GM12864 (cell line): ENCODE measurements at places on chromosomes 11 and 22.

GRCh38 chr22:19150482-19151328 is 613 bp upstream of the GSC2 start:
- no peak for DNase-seq

GRCh38 chr11:22444076-22444475 is 105.9 kb downstream of the SLC17A6 start:
- DNase-seq: no peak

DNA sequence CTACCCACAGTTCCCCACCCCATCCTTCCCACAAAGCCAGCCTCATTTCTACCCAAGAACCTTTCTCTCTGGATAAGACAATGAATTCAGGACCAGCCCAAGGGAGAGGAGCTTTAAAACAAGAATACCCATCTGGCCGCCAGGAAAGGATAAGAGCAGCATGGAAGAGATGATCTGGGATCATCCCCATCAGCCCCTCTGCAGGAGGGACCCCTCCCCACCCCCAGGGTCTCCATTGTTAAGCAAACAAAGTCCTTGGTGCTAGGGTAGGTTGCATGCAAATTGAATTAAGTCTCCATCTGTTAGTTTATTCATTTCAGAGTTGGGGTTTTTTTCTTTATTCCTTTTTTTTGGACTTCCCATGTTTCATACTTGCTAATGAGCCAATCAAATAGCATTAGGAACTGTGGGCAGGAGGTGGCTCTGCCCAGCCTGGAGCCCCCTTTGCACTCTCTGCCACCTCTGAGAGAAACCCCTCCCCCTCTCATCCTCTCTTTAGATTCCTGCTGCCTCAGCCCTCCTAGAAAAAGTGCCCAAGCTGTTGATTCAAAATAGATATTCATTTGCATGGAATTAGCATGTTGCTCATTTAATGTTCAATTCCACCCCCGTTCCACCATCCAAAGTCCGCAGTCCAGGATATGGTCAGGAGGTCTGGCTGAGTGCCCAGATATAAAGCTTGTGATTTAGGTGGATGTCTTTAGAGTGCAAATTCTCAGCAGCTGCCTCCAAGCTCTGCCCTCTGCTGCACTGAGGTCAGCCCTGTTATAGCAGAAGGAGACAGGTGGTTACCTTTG is 138.5 kb upstream of the NCAM1 start:
- DNase-seq: no peak

DNA sequence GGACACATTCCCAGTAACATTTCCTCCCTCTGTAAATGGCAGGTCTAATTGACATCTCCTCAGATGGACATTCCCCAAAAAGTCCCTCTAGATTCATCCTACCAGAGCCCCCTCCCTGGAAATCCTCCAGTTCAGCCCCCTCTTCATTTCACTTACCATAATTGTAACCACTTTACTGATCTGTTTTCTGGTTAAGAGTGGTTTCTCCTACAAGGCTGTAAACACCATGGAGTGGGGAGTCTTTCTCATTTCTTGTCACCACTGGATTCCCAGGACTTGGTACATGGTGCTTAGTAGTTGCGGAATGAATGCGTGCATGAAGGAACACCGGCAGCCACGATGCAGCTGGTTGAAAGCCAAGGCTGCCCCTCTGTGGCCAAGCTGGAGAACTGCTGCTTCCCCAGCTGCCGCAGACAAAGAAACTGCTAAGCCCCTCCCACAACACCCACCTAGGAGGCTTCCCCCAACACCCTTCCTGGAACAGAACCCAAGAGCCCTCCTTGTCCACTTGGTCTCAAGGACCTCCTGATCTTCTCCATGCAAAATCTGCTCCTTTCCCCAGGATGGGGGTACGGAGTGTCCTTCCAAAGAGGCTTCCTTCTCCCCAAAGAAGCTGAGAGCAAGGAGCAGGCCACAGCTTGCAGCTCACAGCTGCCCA is 18.6 kb upstream of the SCARF2 start:
- peak; percentile 56 for DNase-seq

- DNase-seq: no peak
These were observed 7.8 kb upstream of the TMPRSS4 start for GRCh38 chr11:118068945-118069612.

- DNase-seq: peak; percentile 89
These were observed 2.0 kb downstream of the GRK2 start for GRCh38 chr11:67268081-67268961.

GRCh38 chr11:83306200-83307080 is 20.3 kb upstream of the CCDC90B start:
- DNase-seq: no peak

GRCh38 chr22:19959043-19959586 is 17.5 kb upstream of the TXNRD2 start:
- no peak for DNase-seq

- DNase-seq: no peak
These were observed 101.8 kb downstream of the BCR start for GRCh38 chr22:23282089-23282501.

GRCh38 chr11:86723281-86723680 is 50.9 kb upstream of the ME3 start:
- DNase-seq: no peak

DNA sequence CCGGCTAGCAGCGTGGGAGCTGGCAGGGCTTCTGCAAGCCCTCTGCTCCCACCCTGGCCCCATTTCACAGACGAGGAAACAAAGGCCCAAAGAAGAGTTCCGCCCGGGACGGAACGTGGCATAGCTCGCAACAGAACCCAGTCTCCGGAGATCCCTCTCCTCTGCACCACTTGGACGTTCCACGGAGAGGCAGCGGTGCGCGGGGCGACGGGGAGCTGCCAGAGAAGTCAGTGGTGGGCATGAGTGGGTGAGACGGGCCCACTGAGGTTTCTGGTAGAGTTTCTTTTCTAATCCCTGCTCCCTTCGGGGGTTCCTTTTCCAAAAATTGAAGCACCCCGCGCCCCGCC is 554 bp upstream of the NECTIN1 start:
- DNase-seq: no peak

DNA sequence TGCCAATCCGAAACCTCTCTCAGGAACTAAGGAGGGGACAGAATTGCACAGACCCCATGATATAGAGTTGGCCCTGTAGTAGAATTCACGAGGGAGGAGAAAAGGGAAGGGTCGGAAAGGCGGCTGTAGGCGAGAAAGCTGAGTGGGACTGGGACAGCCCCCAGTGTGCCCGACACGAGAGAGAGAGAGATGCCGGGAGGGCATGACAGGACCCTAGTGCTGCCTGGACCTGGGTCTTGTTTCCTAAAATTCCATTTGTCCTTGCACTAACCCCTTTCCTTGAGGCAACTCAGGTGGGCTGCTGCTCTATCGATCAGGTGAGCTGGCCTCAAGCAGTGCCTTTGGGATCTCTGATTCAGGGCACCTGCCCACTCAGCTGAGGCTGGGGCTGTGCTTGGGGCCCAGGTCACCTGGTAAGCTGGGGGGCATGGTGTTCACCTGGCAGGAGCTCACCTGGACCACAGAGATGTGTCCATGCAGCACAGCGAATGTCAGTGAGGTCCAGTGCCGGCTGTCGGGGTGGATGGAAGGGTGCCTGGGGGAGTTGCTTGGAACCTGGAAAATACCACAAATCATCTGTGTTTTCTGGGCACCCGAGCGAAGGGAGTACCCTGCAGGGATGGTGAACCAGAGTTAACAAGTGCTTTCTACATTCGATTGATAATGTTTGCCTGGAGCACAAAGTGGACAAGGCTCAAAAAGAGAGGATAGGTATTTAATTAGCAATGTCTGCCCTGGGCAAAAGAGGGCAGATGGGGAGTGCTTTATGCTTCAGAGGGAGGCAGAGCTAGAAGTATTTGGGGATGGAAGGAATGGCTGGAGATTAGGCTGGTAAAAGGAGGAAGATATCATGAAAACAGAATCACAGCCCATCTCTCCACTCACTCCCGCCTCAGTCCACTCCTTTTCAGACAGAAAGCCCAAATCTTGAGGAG is 61.6 kb downstream of the NAT10 start:
- no peak for DNase-seq

DNA sequence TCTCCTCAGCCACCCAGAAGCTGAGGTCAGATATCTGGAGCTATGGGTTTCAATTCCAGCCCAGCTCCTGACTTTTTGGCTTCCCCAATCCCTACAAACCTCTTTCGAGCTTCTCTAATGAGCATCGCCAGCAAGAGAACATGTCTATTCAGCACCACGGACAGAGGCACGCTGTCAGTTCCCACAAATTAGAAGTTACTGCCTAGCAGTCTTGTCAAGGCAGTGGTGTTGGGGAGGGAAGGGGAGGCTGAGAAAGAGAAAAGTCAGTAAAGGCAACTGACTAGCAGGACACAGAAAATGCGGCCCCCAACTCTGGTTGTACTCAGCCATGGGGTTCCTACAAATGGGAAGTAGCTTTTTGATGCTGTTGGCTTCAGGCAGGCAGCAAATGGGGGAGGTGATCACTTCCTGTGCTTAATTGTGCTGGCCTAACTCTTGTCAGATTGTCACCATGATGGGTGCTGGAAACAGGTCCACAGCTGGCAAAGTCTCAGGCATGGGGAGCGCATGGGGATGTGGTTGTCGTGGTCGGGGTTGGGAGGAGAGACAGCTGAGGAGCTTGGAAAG is 205.9 kb downstream of the ST3GAL4 start:
- no peak for DNase-seq

GRCh38 chr11:8070417-8071115 is 10.4 kb upstream of the TUB start:
- DNase-seq: no peak

- no peak for DNase-seq
These were observed 519.5 kb upstream of the LRRC4C start for GRCh38 chr11:41978945-41979344.

GRCh38 chr22:48720662-48721394 is 1106.8 kb downstream of the BRD1 start:
- no peak for DNase-seq

GRCh38 chr22:25692397-25693267 is 49.4 kb upstream of the MYO18B start:
- no peak for DNase-seq

GRCh38 chr22:25334162-25334490 is 114.7 kb downstream of the CRYBB2 start:
- DNase-seq: no peak

DNA sequence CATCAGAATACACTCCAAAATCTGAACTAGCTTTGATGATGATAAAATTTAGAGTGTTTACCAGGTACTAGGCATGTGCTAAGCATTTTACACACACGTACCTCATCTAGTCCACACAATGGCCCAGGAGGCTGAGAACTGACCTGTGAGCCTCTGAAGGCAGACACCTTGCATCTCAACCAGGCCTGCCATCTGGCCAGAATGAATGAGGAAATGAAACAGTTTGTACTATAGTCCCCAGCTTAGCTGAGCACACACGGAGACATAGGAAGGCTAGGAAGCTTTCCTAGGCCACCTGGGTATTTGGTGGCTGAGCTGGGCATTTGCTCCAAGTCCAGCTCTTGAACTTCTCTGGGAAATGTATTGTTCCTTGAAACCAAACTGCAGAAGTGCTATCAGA is 6.9 kb upstream of the SHANK3 start:
- DNase-seq: no peak

DNA sequence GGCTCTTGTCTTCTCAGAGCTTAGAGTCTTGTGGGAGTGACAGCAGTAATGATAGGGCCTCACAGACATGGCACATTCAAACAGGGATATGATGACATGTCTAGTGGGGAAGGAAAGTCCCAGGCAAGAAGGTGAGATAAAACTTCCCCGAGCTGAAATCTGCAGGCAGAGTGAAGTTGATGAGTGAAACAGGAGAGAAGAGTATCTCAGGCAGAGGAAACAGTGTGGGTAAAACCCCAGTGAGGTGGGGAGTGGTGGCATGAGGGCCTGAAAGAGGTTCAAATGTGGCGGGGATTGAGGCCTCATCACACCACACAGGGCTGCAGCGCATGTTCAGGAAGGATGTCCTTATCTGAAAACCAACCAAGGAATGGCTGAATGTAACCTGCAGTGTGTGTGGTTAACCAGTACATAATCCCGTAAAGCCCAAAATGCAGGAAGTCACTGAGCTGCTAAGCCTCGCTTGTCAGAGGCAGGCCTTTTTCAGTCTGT is 153.8 kb upstream of the E2F8 start:
- peak; percentile 22 for DNase-seq

DNA sequence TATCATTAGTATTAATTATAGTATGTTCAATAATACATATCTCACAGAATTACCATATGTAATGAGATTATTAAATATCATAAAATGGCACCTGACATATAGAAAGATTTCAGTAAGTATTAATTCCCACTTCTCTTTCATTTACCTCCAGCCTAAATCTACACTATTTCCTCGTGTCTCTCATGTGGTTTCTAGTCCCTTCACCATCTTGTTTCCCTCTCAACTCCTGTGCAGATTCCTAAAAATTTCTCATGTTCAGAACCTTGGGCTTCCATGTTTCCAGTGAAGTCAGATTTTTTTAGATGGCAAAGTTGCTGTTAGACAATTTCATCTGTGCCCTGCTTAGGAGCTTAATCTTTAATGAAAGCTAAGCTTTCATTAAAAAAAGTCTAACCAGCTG is 14.1 kb upstream of the HBE1 start:
- DNase-seq: no peak

DNA sequence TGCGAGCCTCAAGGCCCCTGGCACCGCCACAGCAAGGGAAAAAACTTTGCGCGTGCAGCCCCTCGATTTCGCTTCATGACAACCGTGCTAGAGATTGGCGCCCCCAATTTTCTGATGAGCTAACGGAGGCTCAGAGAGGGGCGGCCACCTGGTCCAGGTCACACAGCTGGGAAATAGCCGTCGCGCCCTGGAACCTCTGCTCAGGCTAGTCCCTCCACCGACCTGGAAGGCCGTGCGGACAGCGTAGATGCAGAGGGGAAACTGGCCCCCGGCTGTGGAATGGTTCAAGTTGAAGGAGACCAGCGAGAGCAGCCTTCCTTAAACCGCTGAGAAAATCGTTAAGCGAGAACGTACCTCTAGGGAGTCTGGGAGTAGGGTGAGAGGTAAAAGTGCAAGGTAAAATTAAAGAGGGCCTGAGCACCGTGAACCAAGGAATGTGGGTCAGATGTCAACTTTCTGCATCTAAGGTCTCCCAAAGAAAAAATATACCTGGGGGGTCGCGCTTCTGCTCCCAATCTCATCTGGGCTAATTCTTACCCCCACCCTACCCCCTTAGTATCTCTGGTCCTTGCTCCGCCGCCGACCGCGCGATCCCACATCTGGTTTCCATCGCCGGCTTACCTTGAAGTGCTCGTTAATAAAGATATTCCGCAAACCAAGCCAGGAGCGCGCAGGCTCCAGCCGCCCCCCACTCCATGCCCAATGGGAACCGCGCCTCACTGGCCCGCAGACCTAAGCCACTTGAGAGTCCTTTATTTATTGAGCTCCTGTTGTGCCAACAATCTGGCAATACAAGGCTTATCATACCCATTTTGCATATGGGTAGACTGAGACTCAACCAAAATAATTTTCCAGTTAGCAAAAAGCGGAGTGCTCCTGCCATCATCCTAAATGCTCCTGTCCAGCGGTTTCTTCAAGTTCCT is 1.7 kb upstream of the ALX4 start:
- no peak for DNase-seq

GRCh38 chr11:128187835-128188234 is 399.5 kb downstream of the ETS1 start:
- DNase-seq: no peak

- DNase-seq: no peak
These were observed 20.5 kb downstream of the PAX6 start for GRCh38 chr11:31790649-31791048.

- no peak for DNase-seq
These were observed 103.1 kb downstream of the MPPED2 start for GRCh38 chr11:30483056-30483455.

GRCh38 chr11:32729976-32730375 is 64.5 kb downstream of the CCDC73 start:
- DNase-seq: no peak
